AG20443 (cell line): ENCODE measurements at places on chromosomes 1 and 21.
A peak's percentile ranks its signal among the peaks of the same experiment; 100 is the strongest.

DNA sequence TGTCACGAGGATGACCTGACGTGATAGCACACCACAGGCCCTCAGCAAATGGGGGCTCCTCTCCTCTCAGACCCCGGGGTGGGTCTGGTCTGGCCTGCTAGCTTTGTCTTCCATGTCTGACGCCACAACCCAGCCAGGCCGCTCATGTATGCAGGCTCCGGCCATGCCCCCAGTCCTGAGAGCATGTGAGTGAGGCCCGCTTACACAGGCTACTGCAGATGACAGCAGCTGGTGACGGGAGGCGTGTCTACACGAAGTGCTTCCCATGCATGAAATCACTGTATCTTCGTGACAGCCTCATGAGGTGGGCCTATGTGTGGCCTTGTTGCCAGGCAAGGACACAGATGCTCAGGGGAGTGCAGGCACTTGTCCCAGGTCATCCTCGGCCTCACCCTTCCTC lies 16.4 kb downstream of the WNT4 start:
- no peak for DNase-seq

- DNase-seq = peak; percentile 25
Measured at GRCh38 chr1:33047839-33048305, 11.2 kb upstream of the AK2 start.

DNA sequence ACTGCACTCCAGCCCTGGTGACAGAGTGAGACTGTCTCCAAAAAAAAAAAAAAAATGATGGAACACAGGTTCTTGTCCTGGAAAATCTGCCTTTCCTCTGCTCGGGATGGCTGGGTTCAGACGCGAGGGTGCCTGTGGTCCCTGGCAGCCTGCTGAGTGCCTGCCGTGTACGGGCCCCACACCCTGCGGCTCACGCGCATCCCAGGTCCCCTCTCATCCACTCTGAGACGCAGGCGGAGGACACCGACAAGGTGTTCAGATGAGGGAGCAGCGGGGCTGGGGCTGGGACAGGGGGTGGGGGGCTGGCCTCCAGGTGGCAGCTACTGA lies 4.3 kb upstream of the ANKRD65 start:
- DNase-seq = no peak

DNA sequence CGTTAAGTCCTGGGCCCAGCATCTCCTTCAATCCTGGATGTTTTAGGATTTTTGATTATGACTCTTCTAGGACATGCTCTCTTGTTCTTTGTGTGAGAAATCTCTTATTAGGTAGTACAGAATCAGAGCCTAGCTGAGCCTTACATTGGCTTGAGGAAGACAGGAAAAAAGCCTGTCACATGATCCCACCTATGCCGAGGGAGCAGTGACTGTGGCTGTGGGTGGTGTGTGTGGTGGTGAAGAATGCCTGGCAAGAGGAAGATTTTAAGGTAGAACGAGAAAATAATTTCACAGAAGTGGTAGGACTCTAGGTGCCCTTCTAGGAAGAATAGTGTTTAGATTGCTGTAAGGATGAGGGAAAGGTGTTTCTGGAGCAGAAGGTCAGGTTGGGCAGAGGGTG lies 449.5 kb upstream of the PROX1 start:
- DNase-seq = no peak

DNA sequence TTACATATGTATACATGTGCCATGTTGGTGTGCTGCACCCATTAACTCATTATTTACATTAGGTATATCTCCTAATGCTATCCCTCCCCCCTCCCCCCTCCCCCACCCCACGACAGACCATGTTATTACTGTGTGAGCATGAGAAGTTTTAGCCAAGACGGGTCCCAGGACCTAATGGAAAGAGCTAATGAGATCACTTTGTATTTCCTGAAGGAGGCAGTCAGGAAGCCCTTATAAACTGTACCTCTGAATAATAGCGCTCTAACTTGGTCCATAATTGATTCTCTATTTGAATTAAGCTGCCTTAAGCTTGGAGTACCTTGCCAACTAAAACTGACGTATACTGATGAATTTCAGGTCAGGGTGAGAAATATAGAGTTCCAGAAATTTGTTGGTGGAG lies 4.1 kb upstream of the NEGR1 start:
- no peak for DNase-seq

- no peak for DNase-seq
Measured at GRCh38 chr21:21064353-21064752, 66.1 kb downstream of the NCAM2 start.

DNA sequence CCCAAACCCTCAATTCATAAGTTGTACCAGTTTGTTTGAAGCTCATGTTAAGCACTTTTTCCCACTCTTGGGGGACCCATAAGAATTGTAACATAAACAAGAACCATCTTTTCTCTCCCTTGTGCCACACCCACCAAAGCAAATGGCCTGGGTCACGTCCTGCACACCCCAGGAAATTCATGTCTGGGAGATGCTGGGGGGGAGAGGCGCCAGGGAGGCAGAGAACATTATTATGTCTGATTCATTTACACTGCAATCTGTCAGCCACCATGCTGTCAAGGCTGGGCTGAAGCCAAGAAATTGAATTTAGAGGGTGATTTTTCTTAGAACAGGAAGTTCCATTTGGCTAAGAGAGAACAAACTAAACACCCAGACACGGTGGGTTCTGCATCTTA lies 37.2 kb upstream of the IPO9 start:
- DNase-seq = peak; percentile 50

DNA sequence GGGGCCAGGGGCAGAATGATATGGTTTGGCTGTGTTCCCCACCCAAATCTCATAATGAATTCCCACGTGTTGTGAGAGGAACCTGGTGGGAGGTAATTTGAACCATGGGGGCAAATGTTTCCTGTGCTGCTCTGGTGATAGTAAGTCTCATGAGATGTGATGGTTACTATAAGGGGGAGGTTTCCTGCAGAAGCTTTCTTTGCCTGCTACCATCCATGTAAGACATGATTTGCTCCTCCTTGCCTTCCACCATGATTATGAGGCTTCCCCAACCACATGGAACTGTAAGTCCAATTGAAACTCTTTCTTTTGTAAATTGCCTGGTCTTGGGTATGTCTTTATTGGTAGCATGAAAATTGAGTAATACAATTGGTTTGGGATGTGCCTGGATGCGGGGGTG lies 33.7 kb upstream of the LIN9 start:
- DNase-seq = no peak

DNA sequence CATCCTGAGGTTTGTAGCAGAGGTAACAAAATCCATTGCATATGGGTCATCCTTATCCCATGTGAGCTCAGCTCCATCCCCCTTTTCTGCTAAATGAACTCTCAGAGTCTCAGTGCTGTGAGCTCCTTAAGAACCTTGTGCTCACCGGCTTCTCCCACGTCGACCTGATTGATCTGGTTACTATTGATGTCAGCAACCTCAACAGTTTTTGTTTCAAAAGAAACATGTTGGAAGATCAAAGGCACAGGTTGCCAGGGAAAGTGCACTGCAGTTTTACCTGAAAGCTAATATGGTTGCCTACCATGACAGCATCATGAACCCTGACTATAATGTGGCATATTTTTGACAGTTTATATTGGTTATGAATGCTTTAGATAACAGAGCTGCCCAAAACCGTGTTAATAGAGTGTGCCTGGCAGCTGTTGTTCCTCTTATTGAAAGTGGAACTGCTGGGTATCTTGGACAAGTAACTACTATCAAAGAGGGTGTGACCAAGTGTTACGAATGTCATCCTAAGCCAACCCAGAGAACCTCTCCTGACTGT lies 131.4 kb downstream of the HS2ST1 start:
- peak; percentile 6 for DNase-seq
